ENCODE measurements at places on chromosomes 11 and 22.
A peak's percentile ranks its signal among the peaks of the same experiment; 100 is the strongest.

DNA sequence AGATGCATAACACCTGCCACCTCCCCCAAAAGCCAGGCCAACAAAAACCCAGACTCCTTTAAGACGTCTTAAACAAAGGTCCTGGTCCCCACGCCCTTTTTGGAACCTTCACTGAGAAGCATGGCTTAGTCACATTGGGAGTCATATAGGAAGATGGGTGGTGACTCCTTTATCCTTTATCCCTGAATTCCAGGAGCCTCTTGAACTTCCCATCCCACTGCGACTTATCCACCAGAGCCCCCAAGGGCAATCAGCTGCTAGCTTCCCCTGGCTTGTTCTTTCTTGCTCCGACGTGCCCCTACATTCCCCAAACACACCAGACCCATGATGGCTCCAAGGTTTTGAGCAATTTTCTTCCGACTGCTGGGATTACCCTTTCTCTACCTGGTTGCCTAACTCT is 567.0 kb upstream of the CADM1 start:
- no peak for DNase-seq

DNA sequence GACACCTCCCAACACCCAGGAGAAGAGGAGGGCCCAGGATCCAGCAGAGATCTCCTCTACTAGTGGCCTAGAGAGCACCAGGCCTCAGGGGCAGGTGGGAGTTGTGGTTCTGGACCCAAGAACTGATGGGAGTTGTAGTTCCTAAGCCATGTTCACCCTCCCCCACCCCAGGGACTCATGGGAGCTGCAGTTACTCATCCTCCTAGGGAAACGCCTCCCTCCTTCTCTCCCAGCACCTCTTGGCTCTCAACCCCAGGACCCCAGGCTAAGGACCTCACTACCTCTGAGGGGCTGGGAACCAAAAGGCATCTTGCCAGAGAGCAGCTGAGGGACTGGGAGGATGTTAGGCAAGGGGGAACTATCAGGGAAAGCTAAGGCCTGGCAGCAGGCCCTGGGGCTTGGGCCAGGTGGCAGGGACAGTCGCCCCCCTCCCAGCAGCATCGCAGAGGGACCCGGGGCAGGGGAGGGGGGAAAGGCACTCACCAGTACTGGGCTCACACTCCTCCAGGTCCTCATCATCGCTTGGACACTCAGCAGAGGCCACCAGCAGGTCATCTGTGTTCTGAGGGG is 28.9 kb downstream of the SLC22A12 start:
- peak; percentile 77 for DNase-seq

- DNase-seq: no peak
These were observed 4.0 kb downstream of the NAP1L4 start for GRCh38 chr11:2987881-2988861.

DNA sequence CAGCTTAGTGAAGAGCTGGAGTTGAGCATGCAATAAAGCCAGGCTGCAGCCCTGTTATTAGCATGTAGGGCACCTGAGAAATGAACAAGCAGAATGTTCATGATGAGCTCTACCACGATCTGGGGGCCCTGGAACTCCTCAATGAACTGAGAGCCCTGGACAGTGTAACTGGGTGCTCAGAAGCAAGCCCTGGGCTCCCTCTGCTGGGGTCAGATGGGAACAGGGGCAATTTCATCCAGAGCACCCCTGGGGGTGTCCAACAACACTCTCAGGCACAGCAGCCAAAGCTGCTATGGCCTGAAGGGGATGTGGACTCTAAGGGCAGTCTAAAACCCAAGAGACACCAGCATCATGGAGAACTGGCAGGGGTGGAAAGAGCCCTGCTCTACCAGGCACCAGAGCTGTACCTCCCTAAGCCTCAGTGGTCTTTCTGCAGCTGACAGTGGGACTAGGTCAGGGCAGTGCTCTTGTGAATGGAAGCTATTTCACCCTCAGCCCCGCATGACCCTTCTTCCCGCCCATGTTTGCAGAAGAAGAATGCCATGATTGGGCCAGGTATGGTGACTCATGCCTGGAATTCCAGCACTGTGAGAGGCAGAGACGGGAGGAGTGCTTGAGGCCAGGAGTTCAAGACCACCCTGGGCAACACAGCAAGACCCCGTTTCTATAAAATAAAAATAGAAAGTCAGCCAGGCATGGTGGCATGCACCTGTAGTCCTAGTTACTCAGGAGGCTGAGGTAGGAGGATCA is 28.9 kb downstream of the THOC5 start:
- no peak for DNase-seq

DNA sequence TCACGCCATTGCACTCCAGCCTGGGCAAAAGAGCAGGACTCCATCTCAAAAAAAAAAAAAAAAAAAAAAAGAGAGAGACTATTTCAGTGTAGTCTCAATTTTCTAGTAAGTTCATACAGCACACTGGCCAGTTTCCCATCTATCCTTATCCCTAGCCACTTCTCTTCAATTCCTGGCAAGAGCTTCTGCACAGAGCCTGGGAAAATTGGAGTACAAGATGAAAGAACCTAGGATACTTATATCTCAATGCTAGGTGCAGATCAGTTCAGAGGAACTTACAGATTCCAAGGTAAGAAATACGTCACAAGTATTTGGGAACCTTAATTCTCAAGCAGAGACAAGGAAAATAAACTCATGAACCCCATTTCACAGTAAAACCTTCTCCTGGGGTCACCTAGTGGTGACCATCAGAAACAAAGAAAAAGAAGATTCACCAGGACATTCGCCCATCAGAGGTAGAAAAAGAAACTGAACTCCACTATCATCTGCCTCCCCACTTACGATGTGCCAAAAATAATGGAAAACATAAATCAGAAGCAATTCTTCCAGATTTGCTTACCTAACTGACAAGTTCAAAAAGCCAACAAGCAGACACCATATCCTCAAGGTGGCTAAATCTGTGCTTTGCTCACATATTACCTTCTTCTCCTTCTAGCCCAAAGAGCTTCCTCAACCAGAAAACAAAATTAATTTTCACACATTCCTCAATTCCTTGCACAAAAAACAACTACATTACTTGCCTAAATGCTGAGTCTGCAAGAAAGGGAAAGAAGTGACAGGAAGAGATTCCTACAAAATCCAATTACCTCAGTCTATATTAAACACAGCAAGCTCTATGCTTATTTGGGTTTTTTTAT is 4.9 kb downstream of the DENND5A start:
- no peak for DNase-seq

DNA sequence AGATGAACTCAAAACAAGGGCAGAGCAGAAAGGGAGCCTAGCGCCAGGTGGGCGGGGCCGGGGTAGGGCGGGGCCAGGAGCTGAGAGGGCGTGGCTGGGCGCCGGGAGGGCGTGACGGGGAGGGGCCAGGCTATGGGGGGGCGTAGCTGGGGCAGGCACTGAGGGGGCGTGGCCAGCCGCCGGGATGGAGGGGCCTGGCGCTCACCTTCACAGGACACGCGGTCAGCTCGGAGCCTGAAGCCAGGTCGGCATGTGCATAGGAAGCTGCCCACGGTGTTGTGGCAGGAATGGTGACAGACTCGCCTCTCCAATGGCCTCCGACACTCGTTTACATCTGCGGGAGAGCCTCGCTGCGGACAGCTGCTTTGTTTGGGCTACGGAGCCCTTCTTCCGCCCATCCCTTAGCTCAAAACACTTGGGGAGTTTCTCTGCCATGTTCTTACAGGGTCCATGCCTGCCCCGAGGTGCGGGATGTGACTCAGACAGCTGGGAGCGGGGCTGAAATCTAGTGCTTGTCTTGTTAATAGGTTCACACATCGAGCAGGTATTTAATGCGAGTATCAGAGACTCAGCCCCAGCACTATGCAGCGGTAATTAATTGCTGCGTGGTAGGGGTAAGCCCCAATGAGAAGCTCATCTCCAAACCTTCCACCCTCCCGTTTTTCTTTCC is 13.4 kb downstream of the VWCE start:
- DNase-seq: no peak

GRCh38 chr11:73625696-73626318 is 20.6 kb upstream of the PLEKHB1 start:
- DNase-seq: peak; percentile 93

DNA sequence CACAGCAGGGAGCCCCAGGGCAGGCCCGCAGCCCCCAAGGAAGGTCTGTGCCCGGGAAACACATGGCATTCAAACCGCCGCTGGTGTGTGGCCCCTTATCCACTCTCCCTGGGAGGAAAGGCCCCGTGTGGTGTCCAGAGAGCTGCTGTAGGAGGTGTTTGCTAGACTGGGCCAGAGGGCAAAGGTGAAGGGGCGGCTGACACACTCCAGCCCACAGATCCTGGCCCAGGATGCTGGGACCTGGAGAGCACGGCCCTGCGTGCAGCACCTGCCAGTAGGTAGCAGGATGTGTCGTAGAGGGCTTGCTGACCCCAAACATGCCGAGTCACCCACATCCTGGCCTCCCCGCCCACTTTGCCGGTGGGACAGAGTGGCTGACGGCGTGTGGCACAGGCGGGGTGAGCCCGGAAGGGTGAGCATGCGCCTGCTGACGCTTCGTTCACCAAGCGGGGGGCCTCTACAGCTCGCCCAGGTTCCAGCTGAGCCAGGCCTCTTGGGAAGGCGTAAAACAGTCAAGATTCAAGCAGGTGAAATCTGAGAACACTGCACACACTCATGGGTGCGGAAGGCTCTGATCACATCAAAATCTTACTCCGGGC is 11.0 kb downstream of the OSBPL5 start:
- DNase-seq: no peak

- peak; percentile 47 for DNase-seq
These were observed 1.7 kb downstream of the NCF4 start for GRCh38 chr22:36862251-36863242.

DNA sequence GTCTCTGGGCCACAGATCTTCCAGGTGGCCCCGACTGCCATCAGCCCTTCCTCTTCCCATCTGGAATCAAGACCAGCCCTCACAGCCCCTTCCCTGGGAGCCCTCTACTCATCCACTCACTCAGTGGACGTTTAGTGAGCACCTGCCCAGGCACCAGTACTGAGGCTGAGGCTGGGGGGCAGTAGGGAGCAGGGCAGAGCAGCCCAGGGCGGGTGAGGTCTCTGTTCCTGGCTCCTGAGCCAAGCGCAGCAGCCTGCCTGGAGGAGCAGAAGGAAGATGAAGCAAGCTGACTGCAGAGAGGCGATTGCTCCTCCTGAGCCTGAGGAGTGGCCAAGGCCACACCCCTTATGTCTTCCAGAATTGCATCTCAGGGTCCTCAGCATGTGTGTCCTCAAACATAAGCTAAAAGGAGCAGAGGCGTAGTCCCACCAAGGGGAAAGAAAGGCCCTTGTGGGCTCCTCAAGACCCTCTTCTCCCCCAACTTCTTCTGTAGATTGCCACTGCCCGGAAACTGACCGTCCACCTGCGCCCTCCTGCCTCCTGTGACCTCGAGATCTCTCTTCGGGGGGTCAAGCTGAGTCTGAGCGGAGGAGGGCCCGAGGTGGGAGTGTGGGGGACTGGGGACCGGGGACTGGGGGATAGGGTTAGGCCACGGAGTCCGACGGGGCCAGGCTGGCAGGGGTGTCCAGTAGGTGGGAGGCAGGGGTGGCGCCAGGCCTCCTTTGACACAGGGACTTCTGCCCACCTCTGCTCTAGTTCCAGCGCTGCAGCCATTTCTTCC is 5.8 kb downstream of the MAPK8IP2 start:
- no peak for DNase-seq

DNA sequence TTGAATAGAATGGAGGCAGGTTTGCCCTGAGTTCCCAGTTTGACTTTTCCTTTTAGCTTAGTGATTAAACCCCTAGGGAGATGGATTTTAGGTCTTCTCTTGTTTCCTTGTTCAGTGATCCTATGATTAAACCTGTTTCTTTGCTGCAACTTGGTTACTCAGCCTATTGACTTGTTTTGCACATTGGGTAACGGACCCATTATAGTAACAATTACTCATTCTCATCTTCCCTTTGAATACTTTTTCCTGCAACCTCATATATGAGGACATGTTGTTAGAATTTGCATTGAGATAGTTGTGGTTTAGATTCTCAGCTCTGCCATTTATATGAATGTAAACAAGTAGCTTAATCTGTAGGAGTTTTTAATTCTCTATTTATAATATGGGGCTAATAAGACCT is 489.2 kb upstream of the CNTN5 start:
- DNase-seq: no peak

DNA sequence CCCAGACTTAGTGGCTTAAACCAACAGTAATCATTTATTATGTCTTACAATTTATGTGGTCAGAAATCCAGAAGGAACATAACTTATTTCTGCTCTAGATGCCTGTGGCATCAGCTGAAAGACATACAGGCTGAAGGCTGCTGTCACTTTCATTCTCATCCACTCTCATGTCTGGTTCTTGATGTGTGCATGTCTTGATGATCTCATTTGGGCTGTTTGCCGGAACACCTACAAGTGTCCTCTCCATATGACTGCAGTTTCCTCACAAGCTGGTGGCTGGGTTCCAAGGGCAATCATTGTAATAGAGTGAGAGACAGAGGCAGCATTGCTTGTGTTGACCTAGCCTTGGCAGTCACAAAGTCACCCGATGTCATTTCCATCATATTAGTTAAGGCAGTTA is 1375.9 kb upstream of the RAG2 start:
- DNase-seq: no peak

GRCh38 chr22:40189997-40190396 is 12.3 kb downstream of the TNRC6B start:
- no peak for DNase-seq

DNA sequence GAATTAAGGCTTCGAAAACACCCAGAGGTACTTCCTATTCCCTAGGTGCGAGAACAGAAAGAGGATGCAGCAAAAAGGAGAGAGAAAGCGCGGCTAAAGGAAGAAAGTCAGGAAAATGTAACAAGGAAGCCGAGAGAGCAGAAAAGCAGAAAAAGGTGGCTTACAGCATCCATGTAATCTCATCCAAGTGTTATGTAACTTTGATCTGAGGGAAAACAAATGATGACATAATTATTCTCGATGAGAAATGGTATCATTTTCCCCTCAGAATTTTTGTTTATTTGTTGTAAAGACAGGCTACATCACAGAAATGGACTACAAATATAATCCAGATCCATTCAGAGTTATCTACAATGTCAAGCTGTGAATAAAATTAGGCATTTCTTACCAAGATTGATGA is 69.1 kb upstream of the APOA1 start:
- no peak for DNase-seq

DNA sequence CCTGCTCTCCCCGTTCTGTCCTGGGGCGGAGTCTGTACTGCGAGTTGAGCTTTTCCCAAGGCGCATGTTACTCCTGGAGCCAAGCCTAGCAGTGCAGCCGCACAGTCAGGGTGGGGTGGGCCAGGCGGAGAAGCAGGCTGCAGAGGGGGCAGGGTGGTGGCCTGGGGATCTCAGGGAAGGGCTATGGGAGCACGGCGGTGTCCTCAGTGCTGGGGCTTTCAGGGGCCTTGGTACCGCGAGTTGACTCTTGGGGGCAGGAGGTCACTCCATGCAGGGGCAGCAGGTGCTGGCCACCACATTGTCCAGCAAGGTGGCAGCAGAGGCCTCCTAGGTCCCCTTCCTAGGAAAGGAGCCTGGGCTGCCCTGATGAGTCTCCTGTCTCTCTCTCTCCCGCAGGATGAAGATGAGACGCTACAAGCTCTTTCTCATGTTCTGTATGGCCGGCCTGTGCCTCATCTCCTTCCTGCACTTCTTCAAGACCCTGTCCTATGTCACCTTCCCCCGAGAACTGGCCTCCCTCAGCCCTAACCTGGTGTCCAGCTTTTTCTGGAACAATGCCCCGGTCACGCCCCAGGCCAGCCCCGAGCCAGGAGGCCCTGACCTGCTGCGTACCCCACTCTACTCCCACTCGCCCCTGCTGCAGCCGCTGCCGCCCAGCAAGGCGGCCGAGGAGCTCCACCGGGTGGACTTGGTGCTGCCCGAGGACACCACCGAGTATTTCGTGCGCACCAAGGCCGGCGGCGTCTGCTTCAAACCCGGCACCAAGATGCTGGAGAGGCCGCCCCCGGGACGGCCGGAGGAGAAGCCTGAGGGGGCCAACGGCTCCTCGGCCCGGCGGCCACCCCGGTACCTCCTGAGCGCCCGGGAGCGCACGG is 14.9 kb upstream of the MIEF1 start:
- peak; percentile 66 for DNase-seq

GRCh38 chr11:10925149-10925926 is 67.5 kb upstream of the ZBED5 start:
- no peak for DNase-seq

Measured in Ammon's horn (tissue), 1 donor.